ENCODE measurements at places on chromosomes 7 and 10.
A peak's percentile ranks its signal among the peaks of the same experiment; 100 is the strongest.

GRCh38 chr10:102111276-102111675 lies 8.9 kb downstream of the LDB1 start:
- no peak for DNase-seq

DNA sequence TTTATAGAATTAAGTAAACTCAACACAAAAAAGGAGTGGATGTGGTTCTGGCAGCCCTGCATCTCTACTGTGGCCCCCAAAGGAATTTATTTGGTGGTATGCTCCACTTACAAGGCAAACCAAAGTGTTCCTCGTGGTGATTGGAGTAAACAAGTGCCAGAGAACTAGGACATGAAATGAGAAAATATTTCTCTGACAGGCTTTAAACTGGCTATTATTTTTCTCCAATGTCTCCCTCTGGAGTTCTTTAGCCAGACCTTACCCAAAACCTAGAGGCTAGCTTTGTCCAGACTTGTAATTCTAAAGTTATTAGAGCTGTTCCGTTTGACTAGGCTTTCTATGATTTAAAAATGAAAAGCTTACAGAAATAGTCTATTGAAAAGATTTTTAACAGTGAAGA lies 990.1 kb downstream of the CNTNAP2 start:
- DNase-seq, result no peak

GRCh38 chr7:112897839-112898431 lies 107.7 kb upstream of the TMEM168 start:
- DNase-seq, result no peak

- DNase-seq, result no peak
These were observed 33.7 kb downstream of the CFAP58 start for GRCh38 chr10:104387130-104387888.

GRCh38 chr7:16652888-16653287 lies 6.9 kb downstream of the BZW2 start:
- no peak for DNase-seq

DNA sequence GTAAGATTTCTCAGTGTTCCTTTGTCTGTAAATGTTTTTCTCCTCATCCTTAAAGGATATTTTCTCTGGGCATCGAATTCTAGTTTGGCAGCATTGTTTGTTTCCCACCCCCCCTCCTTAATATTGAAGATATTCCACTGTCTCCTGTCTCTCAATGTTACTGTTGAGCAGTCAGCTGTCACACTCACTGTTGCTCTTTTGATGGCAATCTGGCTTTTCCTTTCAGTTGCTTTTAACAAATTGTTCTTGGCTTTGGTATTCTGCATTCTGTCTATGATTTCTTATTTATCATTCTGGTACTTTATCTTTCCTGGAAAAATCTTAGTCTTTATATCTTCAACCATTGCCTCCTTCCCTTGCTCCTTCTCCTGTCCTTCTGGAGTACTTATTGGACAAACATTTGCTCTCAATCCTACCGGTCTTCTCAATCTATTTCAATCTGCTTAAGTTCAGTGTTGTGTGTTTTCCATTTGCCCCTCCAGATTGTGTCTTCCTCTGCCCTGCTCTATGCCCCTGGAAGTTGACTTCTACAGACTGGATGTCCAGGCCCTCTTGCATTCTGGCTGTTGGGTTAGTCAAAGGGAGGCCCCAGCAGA lies 9.3 kb upstream of the GTPBP4 start:
- no peak for DNase-seq

DNA sequence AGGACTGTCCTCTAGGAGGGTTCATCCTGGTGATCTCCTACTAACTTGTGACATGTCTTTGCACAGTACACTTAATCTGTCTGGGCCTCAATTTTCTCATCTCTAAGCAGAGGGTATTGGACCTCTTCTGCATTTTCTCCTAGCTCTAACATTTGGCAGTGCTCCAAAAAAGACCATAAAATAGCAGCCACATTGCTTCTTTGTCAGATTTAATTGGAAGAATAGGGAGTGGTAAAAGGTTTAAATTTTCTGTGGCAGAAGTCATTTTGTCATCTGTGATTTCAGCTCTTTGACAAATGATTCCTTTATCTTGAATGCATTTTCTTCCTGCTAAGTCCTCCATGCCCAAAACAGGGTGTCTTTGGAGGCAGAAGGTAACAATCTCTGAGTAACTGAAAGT lies 289.9 kb upstream of the LRGUK start:
- no peak for DNase-seq

- DNase-seq, result peak; percentile 25
These were observed 295.9 kb downstream of the TNS3 start for GRCh38 chr7:47285860-47286491.

GRCh38 chr7:2811476-2812113 lies 32.5 kb downstream of the GNA12 start:
- peak; percentile 57 for DNase-seq

GRCh38 chr10:31142026-31142425 lies 110.4 kb upstream of the ZNF438 start:
- DNase-seq, result no peak

DNA sequence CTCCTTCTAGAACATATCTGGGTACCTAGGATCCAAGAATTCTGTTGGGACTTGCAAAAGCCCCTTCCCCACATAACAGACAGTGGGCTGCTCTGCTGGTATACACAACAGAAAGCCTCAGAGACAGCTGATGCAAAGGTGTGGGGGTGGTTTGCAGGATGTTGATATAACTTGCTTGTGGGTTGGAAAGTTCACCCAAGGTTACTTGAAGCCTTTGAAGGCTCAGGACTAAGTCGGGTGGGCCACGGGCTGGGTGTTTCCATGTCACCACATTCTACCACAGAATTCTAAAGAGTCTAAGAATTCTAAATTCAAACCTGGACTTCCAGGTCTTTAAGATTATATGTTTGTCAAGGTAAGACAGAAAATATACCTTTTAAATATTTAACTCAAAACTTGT lies 7.4 kb upstream of the NRCAM start:
- DNase-seq, result no peak

Measured in islet precursor cell (in vitro differentiated cells).